Esophagus muscularis mucosa (tissue), 4 donors: ENCODE measurements at places on chromosomes 5 and 9. TPM values are rescaled to one million over a fixed set of nuclear protein-coding genes. Genes with fewer than 3 reads are reported as not detected.

DNA sequence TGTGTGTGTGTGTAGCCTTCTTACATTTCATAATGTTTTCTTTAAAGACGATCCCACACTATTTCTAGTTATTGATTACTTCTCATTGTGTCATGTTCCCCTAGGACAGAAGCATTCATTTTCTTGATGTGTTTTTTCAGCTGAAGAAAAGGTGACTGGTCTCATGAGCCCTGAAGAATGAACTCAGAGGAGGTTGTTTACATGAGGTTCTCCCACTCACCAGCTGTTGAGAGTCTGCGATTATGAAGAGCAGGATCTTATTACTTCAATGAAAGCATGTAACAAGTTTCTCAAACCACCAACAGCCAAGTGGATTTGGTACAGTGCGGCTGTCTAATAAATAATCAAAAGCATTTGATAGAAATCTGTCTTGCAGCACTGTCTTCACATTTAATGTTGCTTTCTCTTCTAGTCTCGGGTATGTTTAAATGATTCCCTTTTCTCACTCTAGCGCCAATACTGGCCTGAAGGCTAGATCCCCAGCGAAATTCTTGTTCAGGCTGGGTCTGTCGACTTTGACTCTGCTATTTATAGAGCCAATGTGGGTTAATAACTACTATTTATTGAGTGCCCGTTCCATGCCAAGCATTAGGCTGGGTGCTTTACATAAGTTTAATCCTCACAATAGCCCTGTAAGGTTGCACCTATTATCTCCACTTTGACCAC, 9.6 kb upstream of the FSD1L start:
- DNase-seq: no peak

GRCh38 chr5:104513121-104513602, 950.6 kb upstream of the NUDT12 start:
- DNase-seq: no peak

DNA sequence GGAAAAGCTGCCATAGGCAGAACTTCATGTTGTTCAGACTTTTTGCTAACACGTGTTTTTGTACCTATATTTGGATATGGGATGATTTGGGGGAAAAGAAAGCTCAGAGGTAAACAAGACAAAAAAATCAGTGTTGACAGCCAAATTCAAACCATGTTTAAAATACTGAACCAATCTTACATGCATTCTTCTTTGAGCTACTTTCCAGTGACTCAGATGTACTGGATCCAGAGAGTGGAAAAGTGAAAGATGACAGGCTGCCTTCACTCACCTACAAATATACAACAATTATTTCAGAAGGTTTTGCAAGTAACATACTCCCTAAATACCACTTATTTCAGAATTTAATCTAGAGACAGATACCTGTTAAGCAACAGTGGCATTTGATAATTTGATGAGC, 165.7 kb downstream of the MPDZ start:
- no peak for DNase-seq

GRCh38 chr5:80082731-80083100, 47.6 kb downstream of the THBS4 start:
- DNase-seq: no peak

BAAT gene
- not detected for total RNA-seq

DNA sequence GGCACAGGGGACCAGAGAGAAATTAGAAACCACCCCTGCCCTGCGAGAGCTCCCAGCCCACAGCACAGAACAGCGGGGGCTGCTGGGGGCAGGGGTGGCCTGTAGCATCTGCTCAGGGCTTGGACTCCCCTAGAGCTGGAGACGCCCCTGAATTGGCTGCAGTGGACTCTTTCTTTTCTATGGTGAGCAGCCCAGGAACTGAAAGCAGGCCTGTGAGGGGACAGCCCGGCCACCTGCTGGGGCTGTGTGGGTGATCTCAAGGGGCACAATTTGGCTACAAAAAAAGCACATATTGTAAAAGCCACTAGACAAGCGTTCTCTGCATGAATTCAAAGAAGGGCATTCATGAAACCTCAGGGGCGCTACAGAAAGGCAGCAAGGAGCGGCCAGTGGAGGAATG, 57.5 kb upstream of the ICE1 start:
- no peak for DNase-seq

PPP1R2B gene
- total RNA-seq: not detected

GPR150 gene
- total RNA-seq: 1.1 TPM

GRCh38 chr5:121088341-121088740, 624.2 kb downstream of the PRR16 start:
- no peak for DNase-seq

LPCAT1 gene
- total RNA-seq: 22.5 TPM

DNA sequence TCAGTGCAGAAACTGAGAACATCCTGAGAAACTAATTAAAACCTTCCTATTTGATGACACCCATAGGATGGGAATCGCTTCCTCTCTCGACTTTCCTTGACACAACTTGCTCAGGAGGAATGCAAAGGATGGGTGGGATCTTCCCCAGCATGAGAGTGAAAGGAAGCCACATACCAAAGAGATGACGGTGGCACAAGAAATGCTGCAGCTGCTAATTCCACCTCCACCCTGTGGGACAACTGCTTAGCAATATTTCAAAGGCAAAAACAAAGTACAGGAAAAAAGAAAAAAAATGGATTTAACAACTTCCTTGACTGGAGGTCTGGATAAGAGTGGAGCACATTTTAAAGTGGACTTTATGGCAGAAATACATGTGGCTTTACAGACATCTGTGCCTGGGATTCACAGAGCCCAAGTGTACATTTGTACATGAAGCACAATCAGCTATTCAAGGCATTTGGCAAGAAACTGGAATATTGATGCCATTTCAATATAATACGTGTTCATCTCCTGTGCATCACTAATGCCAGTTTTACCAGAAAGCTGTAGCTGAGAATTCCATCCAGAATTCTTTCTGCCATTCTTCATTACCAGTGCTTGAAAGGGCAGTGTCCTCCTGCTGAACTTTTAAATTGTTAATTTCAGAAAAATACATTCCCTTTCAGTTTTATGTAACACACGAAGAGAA, 359.2 kb upstream of the ACTBL2 start:
- no peak for DNase-seq

- DNase-seq: no peak
Observed at GRCh38 chr5:69043655-69043996, 50.2 kb upstream of the SLC30A5 start.
